ENCODE measurements at places on chromosomes 16 and 17. TPM values are rescaled to one million over a fixed set of nuclear protein-coding genes. Genes with fewer than 3 reads are reported as not detected.
A peak's percentile ranks its signal among the peaks of the same experiment; 100 is the strongest.

DNA sequence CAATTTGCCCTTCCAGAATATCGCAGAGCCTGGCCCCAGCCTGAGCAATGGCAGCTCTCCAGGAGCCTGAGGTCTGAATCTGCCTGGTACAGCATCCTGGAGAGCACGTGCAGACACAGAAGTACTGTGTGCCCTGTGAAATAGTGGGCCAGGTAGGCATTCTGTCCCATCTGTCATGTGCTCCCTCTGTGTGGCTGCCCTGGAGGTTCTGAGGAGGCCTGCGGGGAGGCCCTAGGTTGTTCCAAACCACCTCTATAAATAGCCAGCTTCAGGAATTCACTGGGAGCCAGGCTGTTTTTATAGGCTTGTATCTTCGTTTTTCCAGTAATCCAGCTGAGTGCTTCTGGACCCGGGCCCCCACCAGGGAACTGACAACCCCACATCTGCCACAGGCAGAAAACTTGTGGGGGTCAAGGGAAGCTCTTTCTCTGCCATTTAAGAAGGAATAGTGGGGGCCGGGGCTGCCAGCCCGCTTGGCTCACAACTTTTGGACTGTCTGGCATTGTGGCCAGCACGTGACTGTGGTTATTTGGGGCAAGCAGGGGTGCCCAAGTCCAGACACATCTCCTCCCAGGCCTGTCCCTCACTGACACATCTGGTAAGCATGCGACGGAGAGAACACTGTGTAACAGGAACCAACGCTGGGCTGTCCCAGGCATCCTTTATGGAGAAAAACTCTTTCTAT, 356.3 kb upstream of the TNRC6C start:
- no peak for DNase-seq

- no peak for DNase-seq
These were observed 139.6 kb upstream of the NOL11 start for GRCh38 chr17:67578142-67578457.

DNA sequence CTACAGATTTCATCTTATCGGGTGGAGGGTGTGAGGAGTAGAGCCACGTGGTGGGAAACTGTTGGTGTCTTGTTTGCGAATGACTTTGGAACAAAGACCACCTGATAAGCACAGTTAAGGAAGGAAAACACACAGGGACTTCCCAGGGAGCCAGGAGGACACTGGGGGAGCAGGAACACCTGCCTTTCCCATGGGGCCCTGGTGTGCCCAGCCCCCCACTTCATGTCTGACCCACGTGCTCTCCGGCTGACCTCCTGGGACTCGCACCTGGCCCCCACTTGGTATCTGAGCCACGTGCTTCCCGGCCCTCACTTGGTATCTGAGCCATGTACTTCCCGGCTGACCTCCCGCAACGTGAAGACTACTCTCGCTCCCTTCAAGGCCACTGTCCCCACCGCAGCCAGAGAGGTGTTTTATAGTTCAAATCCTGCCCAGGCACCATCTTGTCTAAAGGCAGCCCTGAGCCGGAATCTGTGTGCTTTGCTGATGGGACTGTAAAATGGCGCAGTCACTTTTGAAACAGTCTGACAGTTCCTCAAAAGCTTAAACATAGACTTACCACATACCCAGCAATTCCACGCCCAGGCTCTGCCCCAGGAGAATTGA, 5.4 kb upstream of the CSNK1D start:
- DNase-seq = no peak

DNA sequence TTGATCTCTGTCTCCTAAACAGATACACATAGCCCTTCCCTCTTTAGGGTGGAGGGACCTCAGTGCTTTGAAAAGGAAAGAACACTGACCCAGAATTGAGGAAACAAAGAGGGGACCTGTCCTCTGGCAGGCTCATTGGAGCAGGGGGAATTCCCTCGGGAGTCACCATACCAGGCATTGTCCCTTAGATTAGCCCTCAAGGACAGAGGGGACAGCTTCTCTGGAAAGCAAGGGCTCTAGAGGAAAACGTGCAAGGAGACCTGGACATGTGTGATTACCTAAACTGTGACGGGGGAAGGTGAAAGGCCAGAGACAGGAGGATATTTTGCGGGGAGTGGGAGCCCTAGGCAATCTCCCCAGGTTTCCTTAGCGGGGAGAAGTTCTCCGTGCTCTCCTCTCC, 7.6 kb upstream of the FZD2 start:
- DNase-seq = no peak

DNA sequence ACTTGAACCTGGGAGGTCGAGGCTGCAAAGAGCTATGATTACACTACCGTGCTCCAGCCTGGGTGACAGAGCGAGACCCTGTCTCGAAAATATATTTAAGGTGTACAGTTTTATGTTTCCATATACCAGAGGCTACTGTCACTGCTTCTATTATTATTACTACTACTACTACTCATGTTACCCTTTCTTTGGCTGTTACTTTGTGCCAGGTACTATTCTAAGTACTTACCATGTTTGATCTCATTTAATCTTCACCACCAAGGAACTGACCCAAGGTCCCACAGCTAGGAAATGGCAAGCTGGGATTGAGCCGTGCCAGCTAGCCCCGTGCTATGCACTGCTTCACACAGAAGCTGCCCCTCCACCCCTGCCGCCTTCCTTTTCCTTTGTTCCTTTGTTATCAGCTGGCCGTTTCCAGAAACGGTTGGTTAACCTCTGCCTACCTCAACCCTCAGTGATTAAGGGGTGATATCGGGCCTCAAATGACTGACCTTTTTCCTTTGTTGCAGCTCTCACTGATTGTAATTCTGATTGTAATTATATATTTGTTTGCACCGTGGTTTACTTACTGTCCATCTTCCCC, 78.4 kb downstream of the ABCC1 start:
- peak; percentile 34 for DNase-seq

DNA sequence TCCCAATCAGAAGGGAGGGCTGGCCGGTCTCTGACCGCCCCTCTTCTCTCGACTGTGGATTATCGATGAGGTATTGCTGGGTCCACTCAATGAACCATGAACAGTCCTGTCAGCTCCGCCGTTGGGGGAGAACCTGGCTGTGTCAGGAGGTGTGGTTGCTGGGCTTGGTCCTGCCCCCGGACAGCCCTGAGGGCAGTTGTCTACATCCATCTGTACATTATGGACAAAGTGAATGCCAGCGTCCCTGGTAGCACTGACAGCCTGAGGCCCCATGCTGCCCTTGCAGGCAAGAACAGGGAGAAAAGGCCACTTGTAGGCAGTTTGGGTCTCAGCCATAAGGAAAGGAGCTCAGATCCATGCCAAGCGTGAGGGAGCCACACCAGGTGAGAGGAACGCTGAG, 38.9 kb downstream of the ST3GAL2 start:
- no peak for DNase-seq

DNA sequence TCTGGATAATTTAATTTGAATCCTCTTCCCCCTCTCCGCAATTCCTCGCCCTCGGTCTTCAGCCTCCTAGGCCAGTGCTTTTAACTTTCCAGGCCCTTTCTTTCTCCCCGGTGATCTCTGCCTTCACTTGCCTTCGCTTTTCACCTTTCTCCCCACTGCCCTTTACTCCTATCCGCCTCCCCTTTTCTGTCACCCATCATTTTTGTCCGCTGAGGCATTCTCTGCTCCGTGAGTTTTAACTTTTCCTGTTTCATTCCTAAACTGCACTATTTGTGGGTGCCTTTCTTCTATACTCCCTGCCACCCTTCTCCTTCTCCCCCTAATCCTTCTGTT, 729 bp downstream of the LONP2 start:
- no peak for DNase-seq

DNA sequence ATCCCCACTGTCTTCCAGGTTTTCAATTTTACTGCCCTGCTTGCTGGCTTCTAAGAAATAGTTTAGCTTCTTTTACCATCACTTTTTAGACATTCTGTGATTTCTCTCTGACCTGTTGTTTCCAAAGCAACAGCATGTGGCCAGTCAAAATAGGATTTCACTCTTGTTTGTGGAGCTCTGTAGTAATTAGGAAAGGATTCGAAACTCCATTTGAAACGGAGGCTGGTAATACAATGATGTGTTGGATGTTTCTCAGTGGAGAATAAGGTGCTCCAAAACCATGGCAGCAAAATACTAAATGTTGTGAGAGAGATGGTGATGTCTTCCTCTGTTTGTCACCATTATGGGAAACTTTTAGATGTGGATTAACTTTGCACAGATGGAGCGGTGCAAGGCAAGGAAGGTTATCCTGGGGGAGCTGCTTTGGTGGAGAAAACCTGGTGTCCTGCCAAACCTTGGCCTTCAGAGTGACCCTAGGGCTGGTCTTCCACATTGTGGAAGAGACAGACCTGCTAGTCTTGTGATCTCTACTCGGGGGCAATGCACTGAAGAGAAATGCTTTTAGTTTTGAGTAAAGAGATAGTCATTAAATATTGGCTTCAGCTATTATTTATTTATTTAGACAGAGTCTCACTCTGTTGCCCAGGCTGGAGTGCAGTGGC, 79.4 kb downstream of the PRKCA start:
- no peak for DNase-seq

DNA sequence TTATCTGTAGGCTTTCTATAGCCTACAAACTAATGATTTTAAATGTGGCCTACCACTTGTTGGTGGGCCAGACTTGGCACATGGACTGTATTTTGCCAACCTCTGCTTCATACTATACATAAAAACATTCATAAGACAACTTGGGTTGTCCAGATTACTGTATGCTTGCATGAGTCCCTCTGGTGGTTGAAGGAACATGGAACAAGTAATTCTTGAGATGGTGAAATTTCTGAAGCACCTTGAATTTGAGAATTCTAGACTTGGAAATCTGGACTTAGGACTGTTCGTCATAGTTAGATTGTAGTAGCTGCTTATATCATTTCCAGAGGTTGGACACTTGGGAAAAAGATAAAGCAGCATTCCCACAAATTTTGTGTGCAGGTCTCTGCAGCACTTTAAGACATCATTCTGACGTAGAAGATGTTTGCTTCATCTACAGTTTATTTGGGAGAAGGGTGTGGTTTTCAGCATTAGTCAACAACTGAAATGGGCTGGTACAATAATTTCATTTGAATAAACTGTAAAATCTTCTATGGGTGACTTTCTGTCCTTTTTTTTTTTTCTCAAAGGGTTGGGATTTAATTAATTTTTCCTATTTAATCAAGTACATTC, 31.2 kb downstream of the NFATC3 start:
- no peak for DNase-seq

DNA sequence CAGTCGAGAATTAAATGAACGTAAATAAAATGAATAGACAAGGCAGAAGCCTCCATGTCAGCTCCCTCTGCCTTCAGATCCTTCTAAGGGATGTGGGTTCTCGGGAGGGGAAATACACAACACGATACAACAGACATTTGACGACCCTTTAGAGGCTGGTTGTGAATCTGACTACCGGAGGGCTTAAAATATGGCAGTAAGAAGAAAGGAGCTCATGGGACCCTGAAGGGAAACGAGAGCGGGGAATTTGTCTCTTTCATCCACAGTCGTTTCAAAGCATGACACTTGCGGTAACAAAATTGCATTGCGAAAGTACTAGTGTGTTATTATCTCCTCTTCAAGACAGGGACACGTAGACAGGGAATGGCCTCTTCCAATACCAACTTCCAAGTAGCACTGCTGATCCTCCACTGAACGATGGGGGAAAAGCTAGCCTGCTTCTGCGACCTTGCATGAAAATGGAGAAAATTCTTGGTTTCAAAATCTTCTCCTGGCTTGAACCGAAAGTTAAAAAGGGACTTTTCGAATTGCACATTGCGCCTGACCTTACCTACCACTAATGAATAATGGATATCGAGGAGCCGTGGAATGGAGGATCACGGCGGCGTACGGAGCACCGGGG, 1.2 kb upstream of the TNRC6C start:
- no peak for DNase-seq

DNA sequence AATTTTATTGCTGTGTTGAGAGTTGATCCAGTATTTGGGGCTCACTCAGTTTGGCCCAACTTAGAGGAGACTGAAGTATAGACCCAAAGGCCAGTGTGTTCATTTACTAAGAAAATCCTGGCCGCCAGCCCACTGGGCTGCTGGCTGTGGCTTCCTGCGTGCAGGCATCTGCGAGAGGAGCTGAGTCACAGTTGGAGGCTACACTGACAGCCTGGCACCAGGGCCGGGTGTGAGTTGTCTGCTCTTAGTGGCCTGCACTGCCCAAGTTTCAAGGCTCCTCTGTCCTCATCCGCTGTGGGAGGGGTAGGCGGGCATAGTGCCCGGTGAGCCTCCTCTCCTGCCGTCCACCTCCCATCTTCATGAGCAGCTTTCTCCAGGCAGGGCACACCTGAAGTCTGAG, 54.2 kb downstream of the PLD6 start:
- no peak for DNase-seq

DNA sequence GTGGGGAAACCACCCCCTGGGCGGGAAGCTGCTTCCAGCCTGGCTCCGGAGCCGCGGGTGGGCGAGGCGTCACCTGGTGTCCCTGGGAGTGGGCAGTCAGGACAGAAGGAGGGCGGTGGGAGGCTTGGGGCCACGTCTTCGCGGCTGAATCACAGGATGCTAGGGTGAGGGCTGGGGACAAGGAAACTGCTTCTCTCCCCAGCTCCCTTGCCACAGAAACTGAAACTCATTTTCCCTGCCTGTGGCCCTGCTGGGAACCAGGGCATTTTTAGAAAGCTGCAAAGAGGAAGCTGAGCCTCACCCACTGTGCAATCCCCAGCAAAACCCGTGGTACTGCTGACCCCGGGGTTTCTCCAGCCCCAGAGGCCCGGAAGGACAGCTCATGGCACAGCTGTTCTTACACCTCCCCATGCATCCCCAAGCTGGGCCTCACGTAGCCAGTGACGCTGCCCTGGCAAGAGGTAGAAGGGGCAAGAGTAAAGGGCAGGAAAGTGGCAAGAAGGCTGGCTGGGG, 8.2 kb downstream of the RHBDF2 start:
- no peak for DNase-seq

DNA sequence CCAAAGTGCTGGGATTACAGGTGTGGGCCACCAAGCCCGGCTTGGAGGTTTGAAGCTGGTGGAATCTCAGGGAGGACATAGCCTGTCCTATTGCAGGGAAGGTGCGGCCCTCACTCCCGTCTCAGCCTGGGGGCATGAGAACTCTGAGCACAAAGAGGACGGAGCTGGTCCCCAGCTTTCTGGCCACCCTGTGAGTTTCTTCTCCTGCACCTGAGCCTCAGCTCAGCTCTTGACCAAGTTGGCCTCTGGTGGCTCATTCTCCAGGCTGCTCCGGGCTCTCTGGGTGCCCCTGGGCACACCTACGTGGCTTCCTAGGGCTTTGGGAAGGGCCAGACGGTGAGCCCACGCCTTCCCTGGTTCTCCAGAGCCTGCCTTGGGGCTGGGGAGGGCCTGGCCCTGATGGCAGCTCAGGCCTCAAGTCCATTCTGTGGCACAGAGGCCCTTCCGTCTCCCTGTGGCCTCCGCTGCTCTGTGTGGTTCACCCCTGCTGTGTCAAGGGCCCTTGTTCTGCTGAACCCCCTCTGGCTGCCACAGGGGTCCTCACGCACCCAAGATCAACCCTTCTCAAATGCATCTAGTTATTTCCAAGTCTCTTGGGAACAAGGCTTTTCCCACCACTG, 6.9 kb upstream of the FASN start:
- no peak for DNase-seq

HEATR3 gene
- total RNA-seq = 10.3 TPM

SEPTIN12 gene
- 11.5 TPM for total RNA-seq

CBFA2T3 gene
- 1.6 TPM for total RNA-seq

B9D1 gene
- total RNA-seq = 6.2 TPM

Measured in endothelial cell (in vitro differentiated cells).